Thoracic aorta (tissue), 2 donors: ENCODE measurements at places on chromosomes 4 and X.

GRCh38 chrX:46580613-46581012 is 7.0 kb downstream of the CHST7 start:
- DNase-seq = no peak

DNA sequence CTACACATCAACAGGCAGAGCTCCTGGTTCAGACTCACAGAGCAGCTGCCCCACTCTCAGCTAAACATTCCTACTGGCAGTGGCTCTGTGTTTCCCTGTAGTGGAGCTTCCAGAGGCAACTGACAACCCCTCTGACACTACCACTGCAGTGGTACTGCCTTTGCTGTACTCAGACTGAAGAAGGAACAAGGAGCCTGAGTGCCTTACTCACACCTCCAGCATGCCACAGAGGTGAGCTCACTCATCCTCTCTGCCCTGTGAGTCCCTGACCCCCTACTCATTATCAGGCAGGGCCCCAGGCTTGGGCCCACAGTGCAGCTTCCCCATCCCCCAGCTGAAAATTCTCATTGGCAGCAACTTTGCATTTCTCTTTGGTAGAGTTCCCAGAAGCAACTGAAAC is 240.5 kb upstream of the POF1B start:
- no peak for DNase-seq

DNA sequence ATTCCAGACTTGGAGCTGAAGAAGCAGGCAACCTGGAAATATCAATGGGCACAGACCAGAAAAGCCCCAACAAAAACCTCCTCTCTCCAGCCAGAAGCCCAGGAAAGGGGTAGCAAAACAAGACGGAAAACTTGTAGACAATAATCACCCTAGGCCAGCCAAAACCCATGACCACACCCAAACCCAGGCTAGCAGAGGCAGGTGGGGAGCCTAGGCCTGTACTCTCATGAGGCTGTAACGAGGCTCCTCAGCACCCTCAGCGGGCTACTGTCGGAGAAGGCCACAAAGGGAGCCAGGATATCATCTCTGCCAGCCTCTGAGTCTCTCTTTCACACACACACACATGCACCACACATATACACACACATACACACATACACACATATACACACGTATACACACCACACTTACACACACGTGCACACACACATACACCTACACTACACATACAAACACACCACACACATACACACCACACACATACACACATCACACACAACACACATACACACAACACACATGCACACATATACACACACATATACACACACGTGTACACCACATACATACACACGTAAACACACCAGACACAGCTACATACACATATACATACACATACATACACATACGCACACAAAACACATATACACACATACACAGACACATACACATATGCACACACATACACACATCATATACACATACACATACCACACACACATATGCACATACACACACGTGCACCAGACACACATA is 90.6 kb downstream of the FHDC1 start:
- no peak for DNase-seq

GRCh38 chr4:25982962-25983361 is 68.9 kb downstream of the SMIM20 start:
- no peak for DNase-seq

GRCh38 chr4:99404595-99405287 is 30.4 kb downstream of the ADH7 start:
- no peak for DNase-seq

- DNase-seq = no peak
These were observed 170.7 kb downstream of the GASK1B start for GRCh38 chr4:158002173-158002572.

DNA sequence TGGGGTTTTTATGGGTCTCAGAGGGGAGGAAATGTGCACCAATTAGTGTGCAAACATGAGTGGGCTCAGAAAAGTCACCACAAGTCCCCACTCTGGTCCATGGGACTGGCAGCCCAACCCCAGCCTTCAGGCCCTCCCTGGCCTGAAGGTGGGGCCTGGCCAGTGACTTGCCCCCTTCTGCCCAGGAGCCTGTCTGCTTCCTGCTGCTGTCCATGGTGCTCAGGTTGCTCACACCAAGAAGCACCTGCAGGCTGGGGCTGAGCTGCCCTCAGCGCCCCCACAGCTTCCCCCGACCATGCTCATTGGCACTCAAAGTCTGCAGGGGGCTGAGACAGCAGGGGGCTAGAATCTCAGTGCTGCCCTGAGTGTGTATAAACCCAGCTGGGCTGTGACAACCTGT is 30.6 kb upstream of the GC start:
- DNase-seq = no peak

- no peak for DNase-seq
These were observed 1.5 kb downstream of the ZNF718 start for GRCh38 chr4:125833-126232.

GRCh38 chr4:105415281-105415744 is 58.5 kb downstream of the PPA2 start:
- no peak for DNase-seq

DNA sequence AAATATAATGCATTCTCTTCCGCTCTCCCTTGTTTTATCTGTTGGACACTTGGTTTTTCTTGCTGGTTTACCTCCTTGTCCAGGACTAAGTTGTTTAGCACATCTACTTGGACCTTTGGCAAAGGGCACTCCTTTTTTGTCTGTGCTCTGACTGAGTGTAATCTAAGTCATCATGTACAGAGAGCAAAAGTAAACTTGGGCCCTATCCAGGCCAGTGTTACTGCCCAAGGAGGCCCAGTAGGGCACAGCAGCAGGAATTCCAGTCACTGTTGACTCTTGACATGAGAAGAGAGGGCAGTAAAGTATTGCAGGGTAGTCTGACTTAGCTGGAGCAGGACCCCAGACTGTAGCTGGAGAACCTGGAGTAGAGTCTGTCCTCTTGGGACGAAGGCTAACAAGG is 445.5 kb downstream of the ZIC3 start:
- no peak for DNase-seq

- DNase-seq = no peak
These were observed 23.4 kb downstream of the DHX15 start for GRCh38 chr4:24560868-24561368.

DNA sequence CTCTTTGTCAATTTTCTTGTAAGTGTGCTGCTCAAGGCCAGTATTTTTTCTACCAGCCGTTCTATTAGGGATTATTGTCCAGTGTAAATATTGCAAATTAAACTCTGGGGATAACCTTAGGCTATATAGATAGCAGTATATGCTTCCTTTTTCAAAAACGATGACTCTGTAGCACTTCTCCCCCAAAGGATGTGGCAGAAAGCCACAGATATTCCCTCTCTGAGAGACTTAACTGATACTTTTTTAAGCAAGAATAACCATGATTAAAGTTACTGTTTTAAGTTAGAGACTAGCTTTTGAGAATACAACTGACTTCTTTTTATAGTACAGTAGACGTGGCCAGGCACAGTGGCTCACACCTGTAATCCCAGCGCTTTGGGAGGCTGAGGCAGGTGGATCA is 130.0 kb downstream of the FHIP1A start:
- no peak for DNase-seq

DNA sequence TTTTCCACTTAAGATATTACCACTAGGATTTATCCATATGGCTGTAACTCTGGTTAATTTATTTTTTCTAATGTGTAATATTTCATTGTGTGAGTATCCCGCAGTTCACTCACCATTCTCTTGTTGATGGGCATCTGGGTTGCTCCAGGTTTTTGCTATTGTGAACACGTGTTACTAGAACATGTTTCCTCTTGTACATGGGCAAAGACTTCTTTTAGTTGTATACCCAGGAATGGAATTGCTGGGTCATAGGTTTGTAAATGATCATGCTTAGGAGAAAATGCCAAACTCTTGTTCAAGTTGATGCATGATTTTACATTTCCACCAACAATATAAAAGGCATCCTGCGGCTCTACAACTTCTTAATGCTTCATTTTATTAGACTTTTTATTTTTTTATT is 26.8 kb downstream of the SYNPO2 start:
- no peak for DNase-seq

DNA sequence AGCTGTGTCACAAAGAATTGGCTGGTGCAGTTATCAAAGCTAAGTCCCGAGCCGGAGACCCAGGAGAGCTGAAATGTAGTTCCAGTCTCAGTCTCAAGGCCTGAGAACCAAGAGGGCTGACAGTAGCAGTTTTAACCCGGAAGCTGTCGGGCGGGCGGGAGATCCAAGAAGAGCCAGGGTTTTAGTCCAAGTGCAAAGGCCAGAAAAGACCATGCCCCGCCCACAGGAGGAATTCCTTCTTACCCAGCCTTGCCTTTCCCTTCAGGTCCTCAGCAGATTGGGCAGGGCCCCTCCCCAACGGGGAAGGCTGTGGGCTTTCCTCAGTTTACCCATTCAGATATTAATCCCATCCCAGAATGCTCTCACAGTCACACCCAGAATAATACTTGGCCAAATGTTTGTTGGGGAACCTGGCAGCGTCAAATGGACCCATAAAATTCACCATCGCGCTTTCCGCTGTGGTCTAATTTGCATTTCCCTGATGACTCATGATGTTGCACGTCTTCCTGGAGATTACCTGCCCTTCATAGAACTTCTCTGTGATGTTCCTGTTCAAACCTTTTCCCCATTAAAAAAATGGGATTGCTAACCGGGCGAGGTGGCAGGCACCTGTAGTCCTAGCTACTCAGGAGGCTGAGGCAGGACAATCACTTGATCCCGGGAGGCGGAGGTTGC is 16.2 kb downstream of the MAEA start:
- DNase-seq = no peak

GRCh38 chr4:53515076-53515475 is 76.2 kb downstream of the LNX1 start:
- DNase-seq = no peak

DNA sequence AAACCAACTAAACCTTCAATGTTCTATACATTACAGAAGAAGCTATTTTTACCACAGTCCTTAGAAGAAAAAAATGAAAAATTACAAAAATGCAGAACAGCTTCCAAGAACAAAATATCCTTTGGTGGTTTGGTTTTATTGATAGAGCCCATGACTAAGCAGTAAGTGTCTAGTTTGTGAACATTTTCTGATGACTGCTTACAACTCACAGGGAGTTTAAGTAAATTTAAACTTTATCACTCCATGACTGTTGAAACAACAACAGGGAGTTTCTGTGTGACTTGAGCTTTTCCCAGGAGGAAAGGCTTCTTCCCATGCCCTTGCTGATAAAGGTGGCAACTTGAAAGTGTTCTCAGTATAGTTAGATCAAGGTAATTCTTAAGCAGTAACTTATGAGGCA is 2.9 kb downstream of the PF4 start:
- DNase-seq = no peak

DNA sequence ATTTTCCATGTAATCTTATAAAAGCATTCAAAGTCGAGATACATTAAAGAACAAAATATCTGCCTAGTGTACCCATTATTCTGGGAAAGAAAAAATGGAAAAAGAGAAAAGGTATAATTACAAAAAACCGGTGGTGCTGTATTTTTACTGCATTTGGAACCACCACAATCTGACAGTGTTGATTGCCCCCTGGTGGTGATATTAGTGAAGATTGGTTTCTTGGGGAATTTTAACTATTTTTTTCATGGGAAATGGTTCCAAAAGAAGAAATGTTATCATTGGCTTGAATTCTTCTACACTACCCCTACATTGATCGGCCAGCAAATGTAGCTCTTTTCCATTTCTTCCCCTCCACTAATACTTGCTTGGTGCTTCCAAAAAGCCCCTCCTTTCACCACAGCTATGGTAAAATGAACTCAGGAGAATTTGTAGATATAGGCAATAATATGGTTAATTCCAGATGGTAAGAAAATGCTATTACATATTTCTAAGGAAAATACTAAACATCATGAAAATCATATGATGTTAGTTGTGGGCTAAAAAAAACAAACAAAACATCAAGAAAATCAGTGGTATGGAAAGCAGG is 50.0 kb downstream of the COX18 start:
- DNase-seq = no peak

DNA sequence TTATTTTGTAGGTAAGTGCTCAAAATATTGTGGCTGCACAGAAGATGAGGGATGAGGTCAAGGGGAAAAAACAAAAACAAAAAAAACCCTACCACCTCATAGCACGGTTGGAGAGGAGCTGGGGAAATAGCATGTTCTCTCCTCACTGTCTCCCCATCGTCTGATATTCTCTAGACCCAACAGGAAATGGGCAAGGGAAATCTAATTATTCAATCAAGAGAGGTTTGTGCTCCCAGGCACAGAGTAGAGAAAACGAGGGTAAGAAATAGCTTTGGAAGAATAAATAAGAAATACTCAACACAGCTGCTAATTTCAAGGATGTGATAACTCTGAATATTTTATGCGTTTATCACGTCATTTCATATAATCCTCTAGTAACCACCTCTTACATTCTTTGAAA is 619.2 kb upstream of the GNPDA2 start:
- no peak for DNase-seq

GRCh38 chr4:26590639-26591038 is 6.8 kb downstream of the TBC1D19 start:
- DNase-seq = no peak

- no peak for DNase-seq
These were observed 854.9 kb upstream of the HTR2C start for GRCh38 chrX:113728937-113729336.

- no peak for DNase-seq
These were observed 137.7 kb downstream of the LDB2 start for GRCh38 chr4:16760617-16761363.

DNA sequence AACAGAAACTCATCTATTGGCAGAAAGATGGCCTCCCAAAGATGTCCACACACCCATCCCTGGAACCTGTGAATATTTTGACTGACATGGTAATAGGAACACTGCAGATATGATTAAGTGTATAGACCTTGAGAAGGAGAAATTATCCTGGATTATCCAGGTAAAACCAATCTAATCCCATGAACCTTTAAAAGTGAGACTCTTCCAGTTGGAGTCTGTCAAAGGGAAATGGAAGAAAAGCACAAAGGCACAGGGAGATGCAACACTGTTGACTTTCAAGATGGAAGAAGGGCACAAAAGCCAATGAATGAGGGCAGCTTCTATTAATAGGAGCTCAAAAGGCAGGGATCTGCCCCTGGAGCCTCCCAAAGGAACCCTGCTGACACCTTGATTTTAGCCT is 83.0 kb downstream of the AMELX start:
- no peak for DNase-seq

- no peak for DNase-seq
These were observed 34.4 kb downstream of the AGTR2 start for GRCh38 chrX:116204932-116205331.

DNA sequence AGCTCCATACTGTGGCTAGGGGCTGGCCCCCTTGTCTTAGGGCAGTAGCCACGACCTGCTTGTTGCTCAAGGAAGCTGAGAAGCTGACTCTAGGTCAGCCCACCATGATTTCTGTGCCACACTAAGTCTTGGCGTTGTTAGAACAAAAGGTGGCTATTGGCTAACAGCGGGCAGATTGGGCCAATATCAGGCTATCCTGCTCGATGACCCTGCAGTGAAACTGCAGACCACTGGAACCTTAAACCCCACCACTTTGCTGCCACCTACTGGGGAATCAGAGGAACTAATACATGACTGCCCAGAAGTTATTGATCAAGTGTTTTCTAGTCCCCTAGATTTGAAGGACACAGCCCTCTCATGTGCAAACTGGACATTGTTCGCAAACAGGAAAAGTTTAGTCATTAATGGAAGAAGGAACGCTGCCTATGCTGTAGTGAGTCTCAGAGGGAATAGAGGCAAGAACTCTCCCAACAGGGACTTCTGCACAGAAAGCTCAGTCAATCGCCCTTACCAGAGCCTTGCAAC is 17.0 kb upstream of the PAPSS1 start:
- DNase-seq = no peak

- no peak for DNase-seq
These were observed 126.3 kb downstream of the FBXO8 start for GRCh38 chr4:174157106-174157607.
